HepG2 (cell line): ENCODE measurements at places on chromosomes 2 and 18. TPM values are rescaled to one million over a fixed set of nuclear protein-coding genes. Genes with fewer than 3 reads are reported as not detected.

GRCh38 chr18:28043631-28044030, 133.3 kb downstream of the CDH2 start:
- no peak overlapping the region for H3K27ac ChIP-seq
- no peak for DNase-seq
- no peaks in the 10 kb centered on the region for H3K27me3 ChIP-seq
- H3K4me1 ChIP-seq, result no peaks in the 10 kb centered on the region
- no peaks in the 10 kb centered on the region for H3K36me3 ChIP-seq

DNA sequence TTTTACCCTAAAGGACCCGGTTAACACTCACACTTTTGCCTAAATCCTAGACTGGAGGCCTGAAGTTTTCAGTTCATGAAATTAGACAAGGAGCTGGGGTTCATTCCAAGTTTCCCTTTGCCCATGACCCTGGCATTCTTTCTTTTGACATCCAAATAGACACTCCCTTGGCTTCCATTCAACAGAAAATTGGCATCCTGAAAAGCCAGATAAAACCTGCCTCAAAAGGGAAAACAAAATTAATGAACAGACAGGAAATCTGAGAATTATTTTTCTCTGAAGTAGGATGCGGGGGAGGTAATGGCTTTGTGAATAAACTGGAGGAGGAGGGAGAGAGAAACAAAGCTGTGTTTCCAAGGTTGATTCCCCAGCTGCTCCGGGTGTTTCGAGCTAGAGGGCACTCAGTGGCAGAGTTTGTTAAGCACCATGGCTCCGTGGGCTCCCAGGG, 41.0 kb downstream of the SPP2 start:
- H3K4me1 ChIP-seq, result no peaks in the 10 kb centered on the region
- no peak overlapping the region for H3K4me3 ChIP-seq
- no peaks in the 10 kb centered on the region for H3K36me3 ChIP-seq
- DNase-seq, result no peak

DNA sequence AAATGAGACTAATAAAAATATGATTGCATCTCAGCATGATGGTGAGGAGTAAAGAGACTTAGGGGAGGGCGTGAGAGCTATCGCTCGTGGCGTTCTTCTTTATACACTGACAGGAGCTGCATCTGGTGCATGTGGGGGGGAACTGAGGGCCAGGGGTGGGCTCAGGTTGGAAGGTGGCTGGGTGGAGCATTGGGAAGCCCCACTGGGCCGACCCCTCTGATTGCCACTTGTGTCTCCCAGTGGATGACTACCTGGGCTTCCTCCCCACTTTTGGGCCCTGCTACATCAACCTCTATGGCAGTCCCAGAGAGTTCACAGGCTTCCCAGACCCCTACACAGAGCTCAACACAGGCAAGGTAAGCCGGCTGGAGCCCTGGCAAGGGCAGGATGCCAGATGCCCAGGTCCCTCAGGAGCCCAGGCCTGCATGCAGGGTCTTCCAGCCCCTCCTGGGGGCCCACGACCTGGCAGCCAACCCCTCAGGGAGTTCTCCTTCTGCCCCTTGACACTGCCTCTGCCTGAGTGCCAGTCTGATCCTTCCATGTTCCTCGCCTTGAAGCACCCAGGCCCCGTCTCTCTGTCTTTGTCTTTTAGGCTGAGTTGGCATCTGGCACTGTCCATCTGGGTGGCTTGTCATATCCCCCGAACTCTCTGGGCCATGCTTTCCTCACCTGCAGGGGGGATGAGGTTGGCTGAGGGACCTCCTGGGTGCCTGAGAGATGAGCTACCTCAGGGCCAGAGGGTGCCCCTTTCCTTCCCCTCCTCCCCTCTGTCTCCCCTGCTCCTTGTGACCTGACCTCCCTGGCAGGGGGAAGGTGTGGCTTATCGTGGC, 97.7 kb downstream of the DYSF start:
- no peaks in the 10 kb centered on the region for H3K36me3 ChIP-seq
- no peak overlapping the region for H3K27ac ChIP-seq
- H3K27me3 ChIP-seq, result peaks cover 20% of the 10 kb centered on the region
- H3K4me1 ChIP-seq, result peaks cover 53% of the 10 kb centered on the region
- H3K4me3 ChIP-seq, result no peak overlapping the region

Gene VWA3B
- not detected in 2 replicates for total RNA-seq

DNA sequence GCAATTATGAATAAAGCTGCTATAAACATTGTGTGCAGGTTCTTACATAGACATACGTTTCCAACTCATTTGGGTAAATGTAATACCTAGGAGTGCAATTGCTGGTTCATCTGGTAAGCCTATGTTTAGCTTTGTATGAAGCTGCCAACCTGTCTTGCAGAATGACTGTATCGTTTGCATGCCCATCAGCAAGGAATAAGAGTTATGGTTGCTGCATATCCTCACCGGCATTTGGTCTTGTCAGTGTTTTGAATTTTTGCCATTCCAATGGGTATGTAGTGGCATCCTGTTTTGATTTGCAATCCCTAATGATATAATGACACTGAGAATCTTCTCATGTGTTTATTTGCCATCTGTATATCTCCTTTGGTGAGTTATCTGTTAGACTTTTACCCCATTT, 20.7 kb downstream of the CCDC150 start:
- H3K36me3 ChIP-seq, result peaks cover 4% of the 10 kb centered on the region
- no peaks in the 10 kb centered on the region for H3K4me1 ChIP-seq
- H3K4me3 ChIP-seq, result no peak overlapping the region
- H3K27me3 ChIP-seq, result no peaks in the 10 kb centered on the region
- no peak for DNase-seq

Gene FAM237A
- not detected in 2 replicates for total RNA-seq

DNA sequence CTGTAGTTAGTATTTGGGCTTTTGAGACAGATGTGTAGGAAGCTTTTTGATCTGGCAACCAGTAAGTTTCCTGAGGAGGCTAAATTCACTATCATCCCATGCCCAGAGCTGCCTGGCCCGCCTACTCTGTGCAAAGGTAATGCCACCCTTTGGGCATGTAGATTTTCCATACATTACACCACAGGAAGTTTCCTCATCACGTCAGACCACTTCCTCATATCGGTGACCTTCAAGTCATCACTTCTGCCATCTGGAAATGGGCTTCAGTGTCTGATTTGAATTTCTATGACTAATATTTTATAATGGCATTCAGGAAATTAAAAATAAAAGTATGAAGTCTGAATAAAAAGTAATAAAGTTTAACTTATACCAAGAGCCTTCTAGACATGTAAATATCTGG, 825.4 kb downstream of the DCDC2C start:
- H3K4me1 ChIP-seq, result no peaks in the 10 kb centered on the region
- no peaks in the 10 kb centered on the region for H3K36me3 ChIP-seq
- no peak overlapping the region for H3K4me3 ChIP-seq
- DNase-seq, result no peak
- no peaks in the 10 kb centered on the region for H3K27me3 ChIP-seq

Gene RFTN2
- total RNA-seq, result not detected in 2 replicates

GRCh38 chr2:195674491-195675221, 17.6 kb downstream of the SLC39A10 start:
- H3K36me3 ChIP-seq, result no peaks in the 10 kb centered on the region
- peaks cover 10% of the 10 kb centered on the region for H3K4me1 ChIP-seq
- no peaks in the 10 kb centered on the region for H3K27me3 ChIP-seq

- DNase-seq, result no peak
- no peaks in the 10 kb centered on the region for H3K27me3 ChIP-seq
- no peaks in the 10 kb centered on the region for H3K36me3 ChIP-seq
- no peaks in the 10 kb centered on the region for H3K4me1 ChIP-seq
Measured at GRCh38 chr2:7437141-7437540, 519.9 kb downstream of the RNF144A start.

DNA sequence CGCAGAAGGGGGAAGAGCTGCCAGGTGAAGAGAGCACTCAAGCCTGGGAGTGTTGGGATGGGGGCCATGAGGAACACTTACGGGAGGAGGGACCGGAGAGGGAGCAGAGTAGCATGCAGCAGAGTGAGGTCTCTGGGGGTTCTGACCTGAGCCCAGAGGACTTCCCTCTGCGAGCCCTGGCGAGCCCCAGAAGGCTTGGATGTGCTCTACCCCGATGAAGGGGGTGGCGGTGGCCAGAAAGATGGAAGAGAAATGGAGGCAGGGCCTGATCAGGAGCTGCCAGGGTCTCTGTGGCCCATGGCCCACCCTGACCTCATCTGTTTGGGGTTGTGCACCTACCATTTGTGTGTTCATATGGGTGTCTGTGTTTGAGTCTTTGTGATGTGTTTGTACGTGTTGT, 42.0 kb downstream of the CROCC2 start:
- no peaks in the 10 kb centered on the region for H3K36me3 ChIP-seq

DNA sequence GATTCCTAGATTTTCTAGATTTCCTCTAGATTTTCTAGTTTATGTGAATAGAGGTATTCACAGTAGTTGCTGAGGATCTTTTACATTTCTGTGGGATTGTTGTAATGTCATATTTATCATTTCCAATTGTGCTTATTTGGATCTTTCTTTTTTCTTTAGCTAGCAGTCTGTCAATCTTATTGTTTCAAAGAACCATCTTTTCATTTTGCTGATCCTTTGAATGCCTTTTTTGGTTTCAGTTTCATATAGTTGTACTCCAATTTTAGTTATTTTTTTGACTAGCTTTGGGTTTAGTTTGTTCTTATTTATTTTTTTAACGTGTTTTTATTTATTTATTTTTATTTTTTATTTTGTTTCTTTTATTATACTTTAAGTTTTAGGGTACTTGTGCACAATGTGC, 24.5 kb downstream of the CLIP4 start:
- no peak overlapping the region for H3K27ac ChIP-seq
- H3K27me3 ChIP-seq, result no peaks in the 10 kb centered on the region
- no peaks in the 10 kb centered on the region for H3K36me3 ChIP-seq
- DNase-seq, result no peak

DNA sequence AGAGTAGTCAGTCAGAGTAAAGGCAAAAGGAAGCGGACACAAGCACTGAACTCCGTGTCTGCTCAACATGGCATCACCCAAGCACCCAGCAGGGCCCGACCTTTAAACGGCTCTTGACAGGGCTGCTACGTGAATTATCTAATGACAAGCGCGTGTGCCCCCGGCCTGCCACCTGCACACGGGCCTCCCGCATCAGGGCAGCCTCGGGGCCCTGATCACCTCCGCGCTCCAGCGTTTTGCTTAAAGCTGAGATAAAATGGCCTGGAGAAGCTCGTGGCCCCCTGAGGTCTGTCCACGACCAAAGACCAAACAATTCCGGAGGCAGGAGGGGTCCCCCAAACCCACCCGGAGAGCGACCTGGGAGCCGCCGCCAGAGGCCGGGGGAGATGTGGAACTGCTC, 376 bp downstream of the NDUFA10 start:
- DNase-seq, result peak; percentile 45
- peak overlapping the region; percentile 90 for H3K27ac ChIP-seq
- H3K4me1 ChIP-seq, result peaks cover 34% of the 10 kb centered on the region

- no peaks in the 10 kb centered on the region for H3K36me3 ChIP-seq
- H3K27me3 ChIP-seq, result no peaks in the 10 kb centered on the region; the same call in 1 of the 2 replicates
- no peak for DNase-seq
Measured at GRCh38 chr2:72041638-72042111, 106.0 kb downstream of the CYP26B1 start.

- no peak overlapping the region for H3K27ac ChIP-seq
- H3K4me1 ChIP-seq, result no peaks in the 10 kb centered on the region
- H3K4me3 ChIP-seq, result no peak overlapping the region
- no peaks in the 10 kb centered on the region for H3K27me3 ChIP-seq
- no peak for DNase-seq
- H3K36me3 ChIP-seq, result no peaks in the 10 kb centered on the region
Measured at GRCh38 chr2:233668605-233669260, 3.0 kb upstream of the UGT1A9 start.

Gene GREB1
- 61.2 and 64.2 TPM in 2 replicates for total RNA-seq

Gene UGP2
- 134 and 210 TPM in 2 replicates for total RNA-seq

DNA sequence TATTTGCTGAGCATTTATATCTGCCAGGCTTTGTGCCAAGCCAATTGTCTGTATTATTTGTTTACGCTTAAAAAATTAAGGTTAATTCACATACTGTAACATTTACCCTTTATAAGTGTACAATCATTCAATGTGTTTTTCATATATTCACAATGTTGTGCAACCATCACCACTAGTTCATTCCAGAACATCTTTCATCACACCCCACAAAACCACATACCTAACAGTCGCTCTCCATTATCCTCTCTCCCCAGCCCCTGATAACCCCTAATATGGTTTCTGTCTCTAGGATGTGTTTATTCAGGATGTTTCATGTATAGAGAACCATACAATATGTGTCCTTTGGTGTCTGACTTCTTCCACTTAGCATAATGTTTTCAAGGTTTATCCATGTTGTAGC, 234.1 kb downstream of the INSIG2 start:
- no peak overlapping the region for H3K27ac ChIP-seq
- no peak for DNase-seq
- H3K36me3 ChIP-seq, result no peaks in the 10 kb centered on the region
- H3K4me1 ChIP-seq, result peaks cover 10% of the 10 kb centered on the region
- no peak overlapping the region for H3K4me3 ChIP-seq

DNA sequence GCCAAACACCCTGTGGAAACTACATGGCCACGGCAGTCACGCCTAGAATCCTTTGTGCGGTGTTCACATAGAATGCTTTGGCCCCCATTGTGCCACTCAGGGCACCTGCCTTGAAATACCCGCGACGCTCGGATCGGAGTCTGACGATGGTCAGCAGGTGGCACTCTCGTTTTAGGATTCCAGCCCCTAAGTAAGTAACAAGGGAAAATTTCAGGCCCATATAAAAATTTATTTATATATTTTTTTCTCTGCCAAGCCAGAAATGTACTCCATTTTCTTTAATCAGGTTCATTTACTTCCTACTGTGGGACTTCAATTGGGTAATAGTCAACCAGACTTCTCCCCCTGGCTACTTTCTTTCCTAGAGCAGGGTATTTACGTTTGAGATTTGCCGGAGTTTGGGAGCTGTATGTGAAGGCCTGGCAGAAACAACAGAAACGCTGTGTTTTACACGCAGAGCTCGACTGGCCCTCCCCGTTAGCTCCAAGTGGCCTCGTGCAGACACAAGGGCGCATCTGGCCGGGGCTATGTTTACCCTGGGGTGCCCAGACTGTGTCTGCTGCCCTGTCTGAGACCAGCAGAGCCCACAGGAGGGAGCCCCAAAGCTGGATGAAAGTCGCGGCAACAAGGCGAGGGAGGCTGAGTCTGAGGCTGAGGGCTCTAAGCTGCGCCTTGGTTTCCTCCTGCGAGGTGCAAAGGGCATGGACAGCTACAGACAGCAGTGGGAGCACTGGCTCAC, 41.6 kb downstream of the LRRC30 start:
- H3K27me3 ChIP-seq, result no peaks in the 10 kb centered on the region
- H3K4me3 ChIP-seq, result peak overlapping the region; percentile 58
- no peaks in the 10 kb centered on the region for H3K36me3 ChIP-seq
- peaks cover 12% of the 10 kb centered on the region for H3K4me1 ChIP-seq
- H3K27ac ChIP-seq, result no peak overlapping the region

GRCh38 chr2:232951891-232952290, 61.2 kb downstream of the NGEF start:
- no peak for DNase-seq
- H3K27ac ChIP-seq, result no peak overlapping the region
- H3K4me1 ChIP-seq, result no peaks in the 10 kb centered on the region
- H3K27me3 ChIP-seq, result no peaks in the 10 kb centered on the region
- no peak overlapping the region for H3K4me3 ChIP-seq

Gene CNTNAP5
- not detected in 2 replicates for total RNA-seq
